ENCODE measurements at places on chromosomes 2 and 18.

GRCh38 chr2:27021253-27022049, 11.3 kb upstream of the TMEM214 start:
- DNase-seq, result no peak

DNA sequence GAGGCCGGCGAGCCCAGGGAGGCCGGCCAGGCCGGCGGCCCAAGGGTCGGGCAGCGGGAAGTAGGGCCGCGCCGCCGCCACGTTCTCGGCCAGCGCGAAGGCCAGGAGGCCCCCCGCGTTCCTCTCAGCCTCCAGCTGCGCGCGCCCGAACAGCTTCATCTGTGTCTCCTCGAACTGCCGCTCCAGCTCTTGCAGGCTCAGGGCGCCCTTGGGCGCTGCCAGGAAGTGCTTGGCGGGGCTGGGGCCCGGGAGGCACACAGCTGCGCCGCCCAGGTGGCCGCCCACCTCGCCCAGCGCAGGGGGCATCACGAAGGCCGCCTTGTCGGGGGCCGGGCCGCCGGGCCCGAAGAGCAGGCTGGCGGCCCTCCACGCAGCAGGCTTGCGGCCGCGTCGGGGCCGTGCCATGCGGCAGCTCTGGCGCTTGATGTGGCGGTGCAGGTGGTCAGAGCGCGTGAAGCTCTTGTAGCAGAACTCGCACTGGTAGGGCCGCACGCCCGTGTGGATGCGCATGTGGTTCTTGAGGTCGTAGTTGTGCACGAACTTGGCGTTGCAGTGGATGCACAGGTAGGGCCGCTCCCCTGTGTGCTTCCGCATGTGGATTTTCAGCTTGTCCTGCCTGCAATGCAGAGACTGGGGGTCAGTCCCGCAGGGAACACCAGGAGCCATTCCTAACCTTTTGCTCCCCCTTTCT, 99.0 kb upstream of the SMAD2 start:
- DNase-seq, result no peak

DNA sequence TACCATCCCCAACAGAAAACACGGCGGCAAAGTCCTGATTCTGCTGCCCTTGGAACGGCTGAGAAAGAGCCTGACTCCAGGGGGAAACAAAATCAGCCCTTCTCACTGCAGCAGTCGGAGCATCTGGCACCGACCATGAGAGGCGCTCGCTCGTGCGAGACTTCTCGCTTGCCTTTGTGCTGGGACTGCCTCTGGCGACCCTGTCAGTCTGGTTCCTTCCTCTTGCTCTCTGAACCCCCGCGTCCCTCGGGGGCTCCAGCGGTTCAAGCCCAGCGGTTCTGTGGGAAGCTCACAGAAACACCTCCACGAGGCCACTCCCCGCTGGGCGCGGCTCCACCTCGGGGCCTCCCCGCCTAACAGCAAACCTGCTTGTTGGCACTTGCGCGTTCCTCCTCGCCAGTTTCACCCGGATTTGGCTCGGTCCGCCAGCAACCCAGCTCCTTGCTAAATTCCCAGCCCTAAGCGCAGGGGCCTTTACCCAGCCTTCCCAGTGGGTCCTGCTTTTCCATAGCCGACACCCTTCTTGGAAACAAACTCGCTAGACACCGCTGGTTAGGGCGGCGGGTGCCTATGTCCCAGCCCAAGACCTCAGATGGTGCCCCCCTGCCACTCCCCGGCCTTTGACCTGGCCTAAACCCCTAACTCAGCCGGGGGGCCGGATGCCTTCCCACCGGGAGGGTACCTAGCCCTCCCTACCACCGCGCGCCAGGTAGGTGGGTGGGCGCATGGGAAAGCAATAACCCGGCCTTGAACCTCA, 2.2 kb downstream of the RND3 start:
- no peak for DNase-seq

DNA sequence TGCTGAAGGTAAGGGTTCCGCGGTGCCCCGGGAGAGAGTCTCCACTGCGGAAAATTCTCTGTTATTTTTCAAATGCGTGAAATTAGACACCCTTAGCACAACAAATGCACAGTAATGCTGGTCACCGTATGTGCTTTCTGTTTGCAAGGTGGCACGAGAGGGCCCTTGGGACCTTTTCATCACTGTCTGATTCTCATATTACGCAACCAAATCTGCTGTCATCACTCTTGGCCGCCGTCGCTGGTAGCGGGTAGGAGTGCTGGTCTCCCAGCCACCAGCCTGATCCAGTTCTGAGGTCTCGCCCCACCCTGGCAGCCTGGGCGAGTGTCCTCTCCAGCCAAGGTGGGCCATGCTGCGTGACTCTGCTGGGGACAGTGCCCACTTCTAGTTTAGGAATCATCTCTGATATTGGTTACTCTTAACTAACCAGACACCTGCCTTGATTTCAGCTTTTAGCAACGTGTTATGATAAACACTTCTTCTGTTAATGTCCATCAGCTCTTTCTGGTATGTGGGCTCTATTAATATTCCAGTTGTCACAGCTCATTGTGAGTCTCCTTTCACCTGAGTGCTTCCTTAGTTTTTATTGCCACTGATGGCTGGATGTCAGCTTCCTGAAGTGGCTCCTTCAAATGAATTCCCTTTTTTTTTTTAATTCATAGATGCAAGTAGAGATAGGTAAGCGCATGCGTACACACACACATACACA, 199.4 kb downstream of the GBX2 start:
- DNase-seq, result no peak

GRCh38 chr2:15703365-15703869, 111.7 kb downstream of the DDX1 start:
- DNase-seq, result no peak

- DNase-seq, result no peak
These were observed 2.0 kb upstream of the CYP26B1 start for GRCh38 chr2:72149556-72150156.

- no peak for DNase-seq
These were observed 38.0 kb downstream of the KYNU start for GRCh38 chr2:142915502-142915901.

DNA sequence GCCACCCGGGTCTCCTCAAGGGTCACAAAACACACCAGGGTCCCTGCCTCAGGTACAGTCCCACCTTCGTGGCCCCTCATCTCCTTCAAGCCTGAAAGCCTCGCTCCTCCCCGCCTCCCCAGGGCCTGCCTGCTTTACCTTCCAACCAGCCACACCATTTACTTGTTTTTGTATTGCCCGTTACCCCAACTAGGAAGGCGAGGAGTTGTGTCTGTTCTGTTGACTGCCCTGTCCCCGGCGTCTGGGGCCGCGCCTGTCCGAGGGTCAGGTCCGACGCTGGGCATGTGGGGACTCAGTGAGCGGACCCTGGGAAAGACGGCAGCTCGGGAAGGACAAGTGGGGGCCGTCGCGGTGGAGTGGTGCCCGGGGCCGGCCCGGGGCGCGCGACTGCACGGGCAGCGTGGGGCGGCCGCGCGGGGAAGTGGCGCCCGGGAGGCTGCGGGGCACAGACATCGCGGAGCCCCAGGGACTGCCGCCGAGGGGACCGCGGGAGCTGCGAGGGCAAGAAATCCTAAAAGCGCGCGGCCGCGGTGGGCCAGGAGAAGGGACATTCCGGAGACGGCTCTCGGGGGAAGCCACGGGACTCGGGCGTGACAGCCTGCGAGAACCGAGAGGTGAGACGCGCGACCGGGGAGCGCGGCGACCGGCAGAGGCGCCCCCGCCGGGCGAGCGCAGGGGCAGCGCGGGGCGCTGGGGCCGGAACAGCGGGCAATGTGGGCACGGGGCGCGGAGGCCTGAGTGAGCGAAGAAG, 797 bp upstream of the GRHL1 start:
- no peak for DNase-seq

DNA sequence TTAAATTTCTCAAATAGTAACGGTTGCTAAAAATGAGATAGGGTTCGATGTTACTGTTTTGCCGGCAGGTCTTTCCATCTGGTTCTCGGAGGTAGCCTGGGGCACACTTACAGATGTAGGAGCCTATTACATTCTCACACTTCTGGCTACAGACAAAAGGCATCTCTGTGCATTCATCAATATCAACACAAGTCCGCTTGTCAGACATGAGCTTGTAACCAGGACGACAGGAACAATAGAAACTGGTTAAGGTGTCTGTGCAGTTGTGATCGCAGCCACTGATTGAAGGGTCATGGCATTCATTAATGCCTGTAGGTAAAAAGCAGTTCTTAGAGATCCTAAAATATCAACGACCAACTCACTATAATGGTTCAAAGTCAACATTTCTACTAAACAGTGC, 116.3 kb downstream of the DHRS9 start:
- DNase-seq, result no peak

DNA sequence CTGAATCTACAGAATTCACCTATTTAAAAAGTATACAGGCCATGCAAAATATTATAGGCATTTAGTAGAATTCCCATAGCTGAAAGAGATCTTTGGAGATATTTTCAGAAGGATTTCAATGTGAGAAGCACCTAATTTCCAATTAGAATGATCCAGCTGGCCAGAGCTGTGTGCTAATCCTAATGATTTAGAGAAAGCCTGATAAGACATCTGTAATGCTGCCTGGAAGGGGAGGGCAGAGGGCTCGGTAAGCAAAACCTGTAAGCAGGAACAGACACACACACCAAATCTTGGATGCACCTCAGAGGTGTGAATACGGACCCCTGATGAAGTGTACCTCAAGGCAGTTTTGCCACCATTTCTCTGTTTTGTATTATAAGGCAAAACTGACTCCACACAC, 14.0 kb downstream of the SERTAD2 start:
- no peak for DNase-seq

- DNase-seq, result no peak
These were observed 674.1 kb upstream of the NXPH2 start for GRCh38 chr2:139454251-139454650.

- DNase-seq, result no peak
These were observed 64.0 kb downstream of the CCNT2 start for GRCh38 chr2:134982603-134983002.

GRCh38 chr2:29991086-29991485, 69.7 kb upstream of the ALK start:
- DNase-seq, result no peak

DNA sequence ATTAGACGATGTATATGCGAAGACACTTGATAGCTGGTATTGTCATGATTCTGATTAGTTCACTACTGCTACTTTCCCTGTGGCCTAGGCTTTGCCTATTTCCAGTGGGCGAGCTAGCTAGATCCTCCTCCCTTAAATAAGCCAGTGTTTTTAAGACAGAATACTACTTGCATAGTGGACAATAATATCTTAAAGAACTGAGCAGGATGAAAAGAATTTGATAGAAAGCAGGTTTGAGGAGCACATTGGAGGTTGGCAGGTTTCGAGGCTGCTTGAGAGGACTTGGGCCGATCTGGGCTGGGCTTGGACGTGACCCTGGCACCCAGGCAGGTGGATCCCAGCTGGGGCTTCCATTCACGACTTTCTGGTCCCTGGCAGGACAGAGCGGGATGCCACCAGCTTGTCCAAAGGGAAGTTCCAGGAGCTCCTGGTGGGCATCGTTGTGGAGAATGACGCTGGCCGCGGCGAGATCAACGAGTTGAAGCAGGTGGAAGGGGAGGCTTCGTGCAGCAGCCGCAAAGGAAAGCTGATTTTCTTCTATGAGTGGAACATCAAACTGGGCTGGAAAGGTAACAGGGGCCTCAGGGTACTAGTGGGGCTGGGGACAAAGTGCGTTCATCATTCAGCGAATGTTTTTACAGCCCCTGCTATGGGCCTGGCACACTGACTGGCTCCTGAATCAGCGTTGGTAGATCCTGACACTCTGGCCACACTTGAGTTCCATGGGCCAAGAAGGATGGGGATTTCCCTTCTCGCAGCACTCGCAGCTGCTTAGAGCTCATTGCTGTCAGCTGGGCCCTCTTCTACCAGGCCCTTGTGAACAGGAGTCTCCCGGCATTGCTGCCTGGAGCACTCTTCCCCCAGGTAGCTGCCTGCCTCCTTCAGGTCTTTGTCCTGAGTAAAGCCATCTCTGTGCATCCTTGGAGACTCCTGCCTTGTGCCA, 16.9 kb downstream of the C2orf74 start:
- DNase-seq, result no peak

DNA sequence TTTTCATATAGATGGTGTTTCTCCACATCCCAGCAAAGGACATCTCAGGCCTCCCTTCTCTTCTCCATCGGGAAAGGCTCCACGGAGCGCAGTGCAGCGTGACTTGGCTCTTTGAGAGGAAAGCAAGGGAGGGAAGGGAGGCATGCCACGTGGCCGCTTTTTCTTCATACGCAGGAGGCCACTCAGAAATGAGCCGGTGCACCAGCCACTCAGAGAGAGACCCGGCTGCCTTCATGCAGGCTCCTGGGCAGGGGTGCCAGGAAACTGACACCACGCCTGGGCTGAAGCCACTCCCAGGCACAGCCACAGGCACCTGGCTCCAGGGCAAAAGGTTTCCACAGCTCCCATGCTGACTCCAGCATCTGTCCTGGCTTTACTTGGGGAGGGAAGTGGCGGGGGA, 11.1 kb upstream of the LOXHD1 start:
- DNase-seq, result no peak

DNA sequence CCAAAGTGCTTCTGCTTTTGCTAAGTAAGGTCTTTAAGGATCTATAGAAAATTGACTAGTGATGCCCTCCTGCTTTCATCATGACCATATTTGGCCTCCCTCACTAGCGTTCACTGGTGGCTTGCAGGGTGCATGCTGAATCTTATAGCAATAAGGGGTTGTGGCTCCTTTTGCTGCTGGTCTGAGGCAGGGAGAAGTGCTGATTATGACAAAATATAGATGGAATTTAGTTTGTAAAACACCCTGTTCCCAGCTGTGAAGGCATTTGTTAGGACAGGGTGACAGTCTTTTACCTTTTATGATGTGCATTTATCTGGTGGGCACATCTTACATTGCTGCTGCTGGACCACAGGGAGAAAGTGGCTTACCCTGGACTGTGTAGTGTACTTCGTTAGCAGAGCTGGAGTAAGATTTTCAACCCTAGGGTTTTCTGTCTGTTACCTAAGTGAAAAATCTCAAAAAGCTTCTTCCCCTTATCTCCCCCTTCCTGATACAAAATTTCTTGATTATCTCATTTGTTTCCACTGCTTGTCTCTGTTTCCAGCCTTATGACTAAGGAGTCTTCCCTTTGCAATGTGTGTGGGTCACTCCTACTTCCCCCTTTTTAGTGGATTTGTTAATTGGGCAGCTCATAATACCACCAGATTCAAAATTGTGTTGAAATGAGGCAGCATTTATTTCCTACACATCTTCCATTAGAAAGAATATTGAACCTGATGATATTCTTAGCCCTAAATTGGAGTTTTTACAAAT, 21.2 kb upstream of the RPL37A start:
- DNase-seq, result no peak

DNA sequence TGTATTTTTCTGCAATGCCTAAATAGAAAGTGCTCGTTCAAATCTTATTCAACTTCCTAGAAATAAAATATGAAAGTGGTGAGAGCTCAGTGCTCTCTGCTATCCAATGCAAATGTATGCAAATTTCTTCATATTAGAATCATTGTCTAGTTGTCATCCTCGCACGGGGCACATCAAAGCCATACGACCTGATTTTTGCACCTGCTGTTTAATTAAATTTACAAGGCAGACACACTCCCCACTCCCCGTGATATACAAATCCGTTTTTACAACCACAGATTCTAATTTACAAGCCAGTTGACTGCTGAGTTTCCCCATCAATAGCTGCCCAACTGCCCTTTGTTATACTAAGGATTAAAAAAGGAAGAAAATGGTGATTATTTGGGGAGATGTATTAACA, 284.6 kb downstream of the RNF144A start:
- no peak for DNase-seq

Data from stimulated activated CD8-positive, alpha-beta memory T cell treated with anti-CD3 and anti-CD28 coated beads, Interleukin-7, amount 100 ng/mL, for 24 hours (primary cell).